GM12865 (cell line): ENCODE measurements at places on chromosomes 4 and X.

GRCh38 chr4:118280501-118281218 is 72.1 kb downstream of the PRSS12 start:
- peak; percentile 74 for DNase-seq

- DNase-seq: no peak
Observed at GRCh38 chr4:165621983-165622382, 243.2 kb downstream of the CPE start.

DNA sequence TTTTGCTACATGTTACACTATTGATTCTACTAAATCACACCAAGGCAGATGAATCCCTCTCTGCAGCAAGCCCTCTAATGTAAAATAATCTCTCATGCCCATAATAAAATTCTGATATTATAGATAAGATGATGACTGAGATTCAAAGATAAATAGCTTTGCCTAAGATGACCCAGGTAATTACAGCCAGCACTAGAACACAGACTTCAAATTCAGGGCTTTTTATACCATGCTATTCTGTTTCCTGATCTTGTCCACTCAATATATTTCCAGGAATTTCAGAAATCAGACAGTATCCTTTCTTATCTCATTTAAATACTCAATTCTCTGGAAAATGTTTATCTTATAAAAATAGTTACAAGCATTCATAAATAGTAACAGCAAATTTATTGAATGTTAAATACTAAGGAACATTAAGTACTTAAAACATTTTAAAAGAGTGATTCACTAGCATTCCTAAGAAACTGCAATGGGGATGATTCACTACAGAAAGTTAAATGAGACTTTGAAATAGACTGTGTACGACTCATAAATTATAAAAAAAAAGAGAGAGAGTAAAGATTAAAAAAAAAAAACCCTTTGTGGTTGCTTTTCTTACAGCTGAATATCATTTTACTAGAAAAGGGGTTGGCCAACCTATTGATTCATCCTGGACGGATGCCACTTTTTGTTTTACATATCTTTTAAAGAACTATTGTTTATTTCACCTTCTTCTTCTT is 45.8 kb upstream of the IL21 start:
- no peak for DNase-seq

- DNase-seq: no peak
Observed at GRCh38 chrX:93932471-93933220, 258.6 kb downstream of the FAM133A start.
